ENCODE measurements at places on chromosomes 1 and 21.

- no peak for DNase-seq
These were observed 49.4 kb downstream of the H3-3A start for GRCh38 chr1:226111883-226112261.

- DNase-seq: no peak
These were observed 18.9 kb upstream of the USP24 start for GRCh38 chr1:55234016-55234415.

GRCh38 chr1:24074817-24075589, 36.9 kb downstream of the MYOM3 start:
- DNase-seq: no peak

GRCh38 chr21:33308586-33309490, 15.9 kb upstream of the IFNAR1 start:
- no peak for DNase-seq

DNA sequence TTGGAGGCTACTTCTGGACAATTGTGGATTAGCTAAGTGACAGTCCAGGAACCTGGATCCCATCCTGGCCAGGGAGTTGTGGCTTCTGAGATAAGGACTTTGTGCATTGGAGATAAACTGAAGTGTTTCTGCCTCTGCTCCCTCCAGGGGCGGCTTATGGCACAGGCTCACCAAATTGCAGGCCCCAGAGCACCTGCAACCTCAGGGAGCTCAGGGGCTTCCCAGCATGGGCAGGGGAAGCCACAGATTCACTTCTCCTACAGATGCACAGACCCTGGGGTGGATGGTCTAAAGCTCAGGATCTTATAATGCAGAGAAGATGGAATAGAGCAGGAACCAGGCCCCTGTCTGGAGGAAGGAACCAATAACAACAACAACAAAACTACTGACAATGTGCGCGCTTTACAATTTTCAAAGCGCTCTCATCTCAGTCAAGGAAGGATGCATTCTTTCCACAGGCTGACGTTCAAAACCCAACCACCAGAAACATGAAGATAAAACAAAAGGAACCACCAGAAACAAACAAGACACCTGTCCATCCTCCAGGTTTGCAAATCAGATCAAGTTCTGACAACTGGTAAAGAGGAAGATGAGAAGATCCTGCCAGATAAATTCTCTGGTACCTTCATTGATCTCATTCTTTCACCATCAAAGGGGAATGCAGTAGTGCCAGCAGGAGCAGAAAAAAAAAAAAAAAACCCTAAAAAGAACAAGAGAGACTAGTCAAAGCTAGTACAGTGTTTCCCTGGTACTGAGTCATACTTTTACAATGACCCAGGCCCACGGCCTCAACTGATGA, 121.0 kb upstream of the IRF2BP2 start:
- peak; percentile 49 for DNase-seq

DNA sequence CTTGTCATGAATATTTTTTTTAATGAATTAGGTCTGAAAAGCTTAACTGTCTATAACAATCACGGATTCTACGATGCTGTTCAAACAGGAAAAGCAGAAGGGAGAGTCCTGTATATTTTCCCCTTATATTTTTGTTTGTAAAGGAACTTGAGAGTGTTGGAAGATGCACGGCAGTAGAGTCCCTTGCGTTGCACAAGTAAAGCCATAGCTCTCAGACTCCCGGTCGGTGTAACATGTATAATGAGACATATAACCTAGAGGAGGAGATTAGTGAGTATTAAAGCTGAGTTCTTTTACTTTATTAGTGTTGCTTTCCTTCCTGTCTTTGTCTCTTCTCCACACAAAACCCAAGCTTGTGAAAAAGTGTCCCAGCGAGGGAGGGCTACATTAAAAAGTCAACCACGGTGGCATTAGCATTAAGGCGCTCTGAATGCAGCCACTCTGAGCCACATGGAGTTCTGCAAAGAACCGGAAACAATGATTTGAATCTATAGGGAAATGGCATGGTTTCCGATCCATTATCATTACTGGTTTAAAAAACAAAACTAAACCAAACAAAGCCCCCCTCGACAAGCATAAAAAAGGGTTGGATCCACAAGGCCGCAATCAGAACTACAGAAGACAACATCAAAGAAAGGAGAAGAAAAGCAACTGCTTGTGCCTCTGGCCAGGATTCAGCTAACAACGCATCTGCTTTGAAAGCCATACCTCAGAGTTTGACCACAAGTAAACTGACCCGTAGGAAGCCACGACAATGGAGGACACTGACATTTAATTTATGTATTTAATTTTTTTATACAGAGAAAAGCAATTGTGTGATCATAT, 356.8 kb downstream of the LMO4 start:
- no peak for DNase-seq

DNA sequence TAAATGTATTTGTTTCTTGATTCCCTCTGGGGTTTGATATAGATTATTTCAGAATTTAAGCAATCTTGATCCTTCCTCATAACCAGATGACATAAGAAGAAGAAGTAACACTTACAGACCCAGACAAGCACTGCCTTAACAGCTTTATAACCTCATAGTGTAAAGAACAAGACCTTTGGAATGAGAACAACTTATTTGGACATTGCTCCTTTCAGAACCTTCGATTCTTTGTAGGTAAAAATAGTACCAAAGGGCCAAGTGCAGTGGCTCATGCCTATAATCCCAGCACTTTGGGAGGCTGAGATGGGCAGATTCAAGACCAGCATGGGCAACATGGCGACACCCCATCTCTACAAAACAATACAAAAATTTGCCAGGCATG, 15.0 kb downstream of the TM2D1 start:
- no peak for DNase-seq

DNA sequence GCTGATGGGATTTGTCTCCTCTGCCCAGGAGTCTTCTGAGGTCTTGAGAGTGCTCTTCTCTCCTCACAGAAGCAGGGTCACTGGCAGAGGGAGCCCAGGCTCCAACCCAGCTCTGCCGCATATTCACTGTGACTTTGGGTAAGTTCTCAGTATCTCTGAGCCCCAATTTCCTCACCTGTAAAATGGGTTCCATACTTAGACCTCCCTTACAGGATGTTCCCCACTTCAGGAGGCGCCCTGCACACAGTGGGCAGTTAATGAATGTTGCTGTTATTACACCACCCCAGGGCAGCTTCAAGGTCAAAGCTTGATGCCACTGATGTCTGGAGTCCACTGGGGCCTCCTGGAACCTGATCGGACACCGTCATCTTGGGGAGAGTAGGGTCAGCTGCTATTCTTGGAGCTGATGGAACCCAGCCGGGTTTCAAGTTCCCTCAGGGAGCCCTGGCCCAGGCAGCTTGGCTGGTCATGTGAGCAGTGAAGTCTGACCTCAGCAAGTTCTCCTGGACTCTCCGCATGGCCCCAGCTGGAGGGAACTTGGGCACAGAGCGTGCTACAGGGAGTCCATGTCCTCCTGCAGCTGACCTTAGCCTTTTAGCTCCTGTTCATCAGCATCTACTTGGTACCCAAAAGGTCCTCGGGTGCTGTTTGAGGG, 21.8 kb downstream of the COA7 start:
- DNase-seq: no peak

GRCh38 chr1:205317311-205317917, 4.1 kb downstream of the NUAK2 start:
- DNase-seq: no peak

DNA sequence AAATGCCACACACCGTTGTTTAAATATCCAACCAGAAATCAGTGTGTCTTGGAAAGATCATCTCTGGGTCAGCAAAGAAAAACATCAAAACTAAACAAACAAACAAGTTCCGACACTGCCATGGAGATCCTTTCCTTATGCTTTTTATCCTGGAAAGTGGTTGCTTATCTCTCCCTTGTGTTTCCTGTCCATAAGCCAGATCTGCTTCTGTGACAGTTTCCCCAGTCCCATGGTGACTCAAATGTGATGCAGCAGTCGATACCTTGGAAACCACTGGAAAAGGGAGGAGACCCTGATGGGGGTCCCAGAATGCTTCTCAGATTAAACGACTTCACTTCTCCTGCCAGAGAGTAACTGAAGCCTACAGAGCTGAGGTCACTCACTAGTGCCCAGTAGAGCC, 94.7 kb downstream of the DMRTA2 start:
- DNase-seq: no peak

DNA sequence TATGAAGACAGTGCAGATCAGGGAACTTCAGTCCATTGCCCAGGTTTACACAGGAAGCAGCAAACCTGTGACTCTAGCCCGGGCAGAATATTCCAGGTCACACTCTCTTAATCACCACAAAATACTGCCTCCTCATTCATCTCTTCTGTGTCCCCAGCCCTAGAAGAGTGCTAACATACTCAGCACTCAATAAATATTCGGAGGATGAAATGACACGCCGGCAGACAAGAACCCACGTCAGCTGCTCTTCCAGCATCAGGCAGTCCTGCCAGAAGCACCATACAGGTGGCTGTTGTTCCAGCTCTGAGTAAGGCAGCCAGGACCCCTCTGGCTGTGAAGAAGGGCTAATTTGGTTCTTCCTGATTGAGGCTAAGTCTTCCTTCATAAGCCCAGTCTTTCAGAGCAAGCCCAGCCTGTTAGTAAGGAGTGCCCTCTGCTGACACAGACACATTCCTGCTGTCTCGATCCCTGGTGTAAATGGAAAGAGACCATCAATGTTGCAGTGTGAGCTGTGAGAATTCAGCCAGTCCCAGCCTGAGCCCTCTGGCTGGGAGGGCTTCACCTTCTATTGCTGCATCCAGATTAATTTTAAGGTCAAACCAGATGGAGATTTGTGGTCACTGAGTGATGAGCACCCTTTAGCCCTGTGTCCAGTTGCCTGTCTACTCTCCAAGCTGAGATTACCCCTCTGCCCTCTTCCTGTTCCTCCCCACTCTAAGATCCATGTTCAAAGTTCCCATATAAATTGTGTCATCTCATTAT, 45.0 kb upstream of the KIRREL1 start:
- no peak for DNase-seq

GRCh38 chr1:26019641-26020315, 1.8 kb upstream of the EXTL1 start:
- no peak for DNase-seq

DNA sequence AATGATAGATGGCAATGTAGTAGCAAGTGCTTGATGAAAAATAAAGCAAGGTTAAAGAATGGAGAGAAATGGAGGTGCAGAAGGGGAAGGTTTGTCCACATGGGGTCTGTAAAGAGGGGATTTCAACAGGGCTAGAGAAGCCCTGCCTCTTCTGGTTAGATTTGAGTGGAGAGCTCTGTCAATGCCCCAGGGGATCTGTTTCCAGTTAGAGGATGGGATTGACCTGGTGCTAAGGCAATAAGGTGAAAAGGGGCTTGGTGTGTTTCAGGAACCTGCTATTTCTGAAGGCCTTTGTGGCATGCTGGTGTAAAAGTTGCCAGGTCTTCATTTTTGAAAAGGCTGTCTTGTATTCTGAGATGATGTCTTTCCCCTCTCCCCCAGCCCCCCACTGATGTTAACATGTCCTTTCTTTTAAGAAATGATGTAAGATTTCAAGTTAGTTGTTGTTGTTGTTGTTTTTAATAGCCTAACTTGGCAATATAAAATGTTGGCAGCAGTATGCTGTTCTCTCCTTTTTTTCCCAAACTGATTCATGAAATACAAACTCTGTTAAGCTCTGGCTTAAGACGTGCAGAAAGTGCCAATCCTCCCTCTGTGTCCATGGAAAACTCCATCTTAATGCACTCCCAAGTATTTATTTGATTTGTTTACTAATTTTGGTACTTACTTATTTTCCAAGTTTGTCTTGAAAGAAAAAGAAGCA, 370.3 kb upstream of the ADGRL2 start:
- DNase-seq: no peak

- DNase-seq: no peak
These were observed 95.7 kb downstream of the AKT3 start for GRCh38 chr1:243754348-243754747.

DNA sequence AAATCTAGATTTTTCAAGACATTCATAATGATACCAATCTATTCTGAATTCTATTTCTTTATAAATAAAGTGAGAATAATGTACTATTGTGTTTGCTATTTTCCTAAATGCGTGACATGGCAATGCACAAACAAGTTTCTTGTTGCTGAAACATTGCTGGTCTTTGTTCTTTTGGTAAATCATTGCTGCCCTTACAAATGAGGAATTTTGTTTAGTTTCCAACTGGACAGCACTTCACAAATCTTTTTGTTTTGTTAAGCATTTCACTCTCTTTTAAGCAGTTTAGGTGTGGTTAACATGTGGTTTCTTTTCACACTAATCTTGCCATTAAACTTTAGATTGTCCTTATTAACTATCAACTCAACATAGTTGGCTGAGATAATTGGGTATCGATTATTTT, 94.6 kb downstream of the LRRC7 start:
- no peak for DNase-seq

GRCh38 chr1:151013518-151013917, 5.3 kb downstream of the PRUNE1 start:
- no peak for DNase-seq

DNA sequence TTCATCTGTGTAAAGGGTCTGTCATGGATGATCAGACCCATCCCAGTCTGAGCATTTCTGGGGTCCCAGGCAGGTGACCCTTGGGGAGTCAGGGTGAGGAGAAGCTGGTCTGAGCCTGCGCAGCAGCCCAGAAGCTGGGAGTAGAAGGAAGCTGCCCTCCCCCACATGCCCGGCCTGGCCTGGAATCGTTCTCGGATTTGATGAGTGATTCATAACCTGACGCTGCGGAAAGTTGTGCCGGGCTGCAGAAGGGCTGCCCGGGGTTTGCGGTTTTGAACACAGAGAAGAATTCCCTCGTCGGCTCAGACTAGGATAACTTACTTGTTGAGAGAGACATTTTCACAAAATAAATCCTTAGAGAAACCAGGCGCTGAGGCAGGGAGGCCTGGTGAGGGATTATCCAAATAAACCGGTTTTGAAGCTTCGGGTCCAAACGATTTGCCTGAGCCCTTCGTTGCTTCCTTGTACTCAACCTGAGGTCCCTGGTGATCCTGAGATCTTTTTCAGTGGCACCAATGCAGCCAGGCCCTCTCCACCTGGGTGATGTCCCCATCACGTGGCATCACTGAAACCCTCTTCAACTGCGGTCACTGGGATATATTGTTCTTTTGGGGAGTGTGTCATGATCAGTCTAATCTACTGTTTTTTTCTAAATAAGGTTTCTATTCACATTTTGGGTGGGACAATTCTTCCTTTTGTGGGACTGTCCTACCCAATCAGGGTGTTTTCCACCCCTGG, 29.2 kb downstream of the EPHB2 start:
- no peak for DNase-seq

- DNase-seq: no peak
These were observed 35.6 kb downstream of the HSPG2 start for GRCh38 chr1:21901473-21901847.
